ENCODE measurements at places on chromosomes 7 and 10.

GRCh38 chr10:8817299-8817698 is 762.8 kb downstream of the GATA3 start:
- DNase-seq, result no peak

- DNase-seq, result no peak
Measured at GRCh38 chr7:86949052-86949778, 110.2 kb downstream of the ELAPOR2 start.

DNA sequence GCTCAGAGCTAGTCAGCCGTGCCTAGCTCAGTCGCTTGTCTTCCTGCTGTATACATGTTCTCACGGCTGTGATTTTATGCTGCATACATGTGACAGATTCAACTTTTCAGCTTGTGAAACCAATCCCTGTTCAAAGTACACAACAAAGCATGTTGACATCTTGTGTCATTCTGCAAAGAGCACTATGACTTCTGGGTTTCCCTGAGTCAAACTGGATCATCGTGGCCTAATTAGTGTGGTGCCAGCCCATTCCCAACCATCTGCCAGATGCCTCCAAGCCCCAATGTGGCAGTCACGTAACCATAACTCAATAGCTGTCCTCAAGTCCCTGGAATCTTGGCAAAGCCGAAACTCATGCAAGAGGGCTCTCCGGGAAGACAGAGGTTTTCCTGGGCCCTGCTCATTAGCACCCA is 144.8 kb downstream of the MYOF start:
- DNase-seq, result no peak

- peak; percentile 80 for DNase-seq
Measured at GRCh38 chr7:5284304-5285281, 1.9 kb downstream of the SLC29A4 start.

DNA sequence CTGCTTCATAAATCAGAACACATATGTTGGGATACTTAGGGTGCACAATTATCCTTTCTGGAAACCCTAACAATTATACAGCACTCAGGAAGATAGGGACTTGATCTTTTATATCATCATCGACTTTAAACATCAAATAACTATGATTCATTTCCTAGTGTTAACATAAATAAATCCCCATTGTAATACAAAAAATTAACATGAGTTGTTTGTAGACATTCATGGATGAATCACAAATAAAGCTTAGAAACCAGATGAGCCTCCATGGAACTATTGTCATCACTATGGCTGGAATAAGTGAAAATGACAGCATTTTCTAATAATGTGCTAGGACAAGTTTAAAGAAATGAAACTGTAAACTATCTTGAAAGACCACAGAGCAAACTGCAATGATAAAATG is 821.7 kb downstream of the GATA3 start:
- DNase-seq, result no peak

DNA sequence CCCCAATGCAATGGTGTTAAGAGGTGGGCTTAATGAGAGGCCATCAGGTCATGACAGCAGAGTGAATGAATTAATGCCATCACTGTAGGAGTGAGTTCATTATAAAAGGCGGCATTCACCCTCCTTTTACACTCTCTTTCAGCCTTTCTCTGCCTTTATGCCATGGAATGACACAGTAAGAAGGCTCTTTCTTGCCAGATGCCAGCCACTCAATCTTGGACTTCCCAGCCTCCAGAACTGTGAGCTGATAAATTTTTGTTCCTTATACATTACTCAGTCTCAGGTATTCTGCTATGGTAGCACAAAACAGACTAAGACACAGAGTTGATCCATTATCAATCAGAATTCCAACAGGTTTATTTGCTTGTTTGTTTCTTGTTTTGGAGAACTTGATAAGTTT is 3.2 kb downstream of the TCAF1 start:
- no peak for DNase-seq

DNA sequence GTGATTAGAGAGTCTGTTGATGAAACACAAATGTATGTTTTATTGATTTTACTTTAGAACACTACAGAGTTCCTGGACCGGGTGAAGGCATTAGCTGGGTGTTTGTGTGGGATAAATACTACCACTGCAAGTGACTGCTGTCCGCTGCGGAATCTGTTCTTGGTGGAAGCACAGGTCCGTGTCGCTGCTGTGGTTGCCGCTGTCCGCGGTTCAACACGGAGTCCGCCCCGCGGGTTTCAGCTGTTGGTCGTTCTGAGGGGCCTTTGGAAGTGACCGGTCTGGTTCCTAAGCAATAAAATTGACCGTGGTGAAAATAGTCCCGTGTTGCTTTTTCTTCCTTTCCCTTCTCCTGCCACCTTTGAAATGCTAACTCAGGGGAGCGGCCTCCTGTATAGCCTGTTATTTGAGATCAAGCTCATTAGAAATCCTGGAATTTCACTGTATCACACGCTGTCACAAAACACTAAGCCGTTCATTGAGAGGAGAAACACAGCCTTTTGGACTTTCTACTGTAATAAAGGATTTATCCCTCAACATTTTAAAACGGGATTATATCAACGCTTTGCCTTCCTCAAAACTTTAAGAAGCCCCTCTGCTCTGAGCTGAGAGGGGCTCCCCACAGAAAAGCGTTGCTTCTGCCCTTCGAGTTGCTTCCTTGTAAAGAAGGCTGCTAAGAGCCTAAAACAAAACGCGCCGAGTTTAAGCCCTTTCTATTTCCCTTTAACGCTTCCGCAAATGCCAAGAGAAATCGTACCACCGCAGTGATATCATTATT is 2.6 kb downstream of the NKX6-2 start:
- DNase-seq, result peak; percentile 62

DNA sequence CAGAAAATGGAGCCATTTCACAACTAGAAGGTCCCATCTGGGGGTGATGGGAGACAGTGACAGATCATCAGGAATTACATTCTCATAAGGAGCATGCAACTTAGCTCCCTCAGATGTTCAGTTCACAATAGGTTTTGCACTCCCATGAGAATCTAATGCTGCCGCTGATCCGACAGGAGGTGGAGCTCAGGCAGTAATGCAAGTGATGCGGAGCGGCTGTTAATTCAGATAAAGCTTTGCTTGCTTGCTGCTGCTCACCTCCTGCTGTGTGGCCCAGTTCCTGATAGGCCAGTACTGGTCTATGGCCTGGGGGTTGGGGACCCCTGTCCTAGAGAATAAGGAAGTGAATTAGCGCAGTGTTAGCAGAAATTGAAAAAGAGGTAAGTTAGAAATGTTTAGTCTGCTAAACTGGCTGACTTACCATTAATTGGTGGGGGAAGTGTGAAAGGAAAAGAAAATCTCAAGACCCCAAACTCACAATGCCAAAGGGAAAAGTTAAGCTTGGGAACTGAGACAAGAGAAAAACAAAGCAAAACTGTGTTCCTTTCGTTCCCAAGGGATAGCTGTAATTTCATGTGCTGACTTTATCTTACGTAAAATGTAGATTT is 76.4 kb downstream of the LYZL2 start:
- DNase-seq, result no peak

GRCh38 chr10:11093771-11094736 is 76.4 kb downstream of the CELF2 start:
- DNase-seq, result no peak

DNA sequence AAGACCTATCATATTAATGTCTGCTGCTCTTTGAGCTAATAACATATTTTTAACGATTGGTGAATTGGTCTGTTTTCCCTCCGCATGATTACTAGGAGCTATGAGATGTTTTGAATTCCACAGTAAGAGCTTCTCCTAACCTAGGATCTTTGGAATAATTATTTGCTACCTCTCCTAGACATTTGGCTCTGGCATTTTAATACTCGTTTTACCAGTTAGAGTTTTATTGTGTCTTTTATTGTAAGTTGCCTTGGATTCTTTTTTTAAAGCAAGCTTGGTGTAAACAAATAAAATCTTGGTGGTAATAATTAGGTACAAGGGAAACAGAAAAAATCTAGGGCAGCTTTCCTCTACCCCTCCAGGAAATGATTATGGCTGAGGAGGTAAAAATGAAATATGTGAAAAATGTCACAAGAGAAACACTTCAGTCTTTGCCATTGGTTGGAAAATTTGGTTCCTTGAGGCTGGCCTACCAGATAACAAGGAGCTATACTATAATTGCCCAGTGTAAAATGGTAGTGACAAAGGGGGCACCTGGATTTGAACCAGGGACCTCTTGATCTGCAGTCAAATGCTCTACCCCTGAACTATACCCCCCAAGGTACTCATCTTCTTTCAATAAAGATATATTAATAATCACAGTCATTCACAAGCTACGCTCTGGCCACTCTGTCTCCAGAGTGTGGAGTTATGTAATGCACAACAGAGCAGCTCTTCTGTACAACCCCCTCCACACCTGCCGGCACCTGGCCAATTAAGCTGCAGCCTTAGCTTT is 85.4 kb downstream of the ZNF777 start:
- no peak for DNase-seq

DNA sequence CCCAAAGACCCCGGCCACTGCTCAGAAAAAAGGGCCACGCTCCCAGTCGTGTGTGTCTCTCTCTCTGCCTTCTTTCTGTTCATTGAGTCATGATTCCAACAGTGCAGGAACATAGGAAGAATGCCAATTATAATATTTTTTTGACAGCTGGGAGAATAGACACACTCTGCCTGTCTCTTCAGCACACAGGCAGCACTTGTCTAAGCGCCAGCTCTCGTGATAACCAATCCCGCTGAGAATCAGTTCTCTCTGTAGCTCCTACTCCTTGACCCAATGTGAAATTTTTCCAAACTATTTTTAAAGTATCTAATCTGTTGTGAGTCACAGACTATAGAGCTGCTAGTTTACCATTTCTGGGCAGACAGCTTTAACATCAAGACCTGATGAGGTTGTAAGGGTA is 145.7 kb upstream of the RHEB start:
- DNase-seq, result no peak

GRCh38 chr7:124443762-124444161 is 321.8 kb downstream of the GPR37 start:
- DNase-seq, result no peak

DNA sequence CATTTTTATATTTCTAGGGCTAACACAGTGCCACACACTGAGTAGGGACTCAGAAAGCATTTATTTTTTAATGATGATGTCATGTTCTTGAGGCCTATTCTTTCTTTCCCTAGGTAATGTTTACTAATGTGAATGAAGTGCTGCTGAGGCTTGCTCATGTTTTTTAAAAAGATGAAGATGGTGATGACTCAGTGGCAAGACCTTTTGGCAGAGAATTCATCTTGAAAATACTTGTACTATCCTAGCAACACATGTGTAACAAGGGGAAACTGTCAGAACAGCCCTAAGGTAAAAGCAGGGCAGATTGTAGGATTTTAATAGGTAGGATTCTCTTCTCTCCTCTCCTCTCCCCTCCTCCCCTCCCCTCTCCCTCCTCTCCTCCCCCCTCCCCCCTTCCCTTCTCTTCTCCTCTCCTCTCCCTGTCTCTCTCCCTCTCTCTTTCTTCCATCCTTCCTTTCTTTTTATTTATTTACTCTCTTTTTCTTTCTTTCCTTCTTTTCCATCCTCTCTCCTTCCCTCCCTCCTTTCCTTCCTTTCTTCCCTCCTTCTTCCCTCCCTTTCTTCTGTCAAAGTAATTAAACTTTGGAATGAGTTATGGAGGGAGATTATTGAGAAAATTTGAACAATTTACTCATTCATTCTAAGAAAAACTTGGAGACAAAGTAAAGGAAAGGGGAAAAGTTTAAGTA is 75.3 kb downstream of the ZNF92 start:
- no peak for DNase-seq

DNA sequence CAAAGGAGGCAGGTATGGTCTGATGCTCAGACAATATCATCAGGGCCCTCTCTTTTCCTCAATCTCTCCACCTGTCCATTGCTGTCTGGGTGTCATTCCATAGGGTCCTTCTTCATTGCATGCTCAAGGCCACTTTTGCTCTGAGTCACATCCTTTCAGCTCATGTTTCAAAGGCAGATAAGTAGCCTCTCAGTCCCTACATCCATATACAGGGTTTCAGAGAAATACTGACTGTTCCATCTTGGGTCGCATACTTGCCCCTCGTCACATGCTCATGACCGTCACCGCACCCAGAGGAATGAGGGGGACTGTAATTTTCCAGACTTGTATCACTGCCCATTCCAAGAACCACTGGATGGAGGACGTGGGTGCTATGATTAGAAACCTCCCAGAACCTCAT is 93.4 kb downstream of the FAM107B start:
- no peak for DNase-seq

DNA sequence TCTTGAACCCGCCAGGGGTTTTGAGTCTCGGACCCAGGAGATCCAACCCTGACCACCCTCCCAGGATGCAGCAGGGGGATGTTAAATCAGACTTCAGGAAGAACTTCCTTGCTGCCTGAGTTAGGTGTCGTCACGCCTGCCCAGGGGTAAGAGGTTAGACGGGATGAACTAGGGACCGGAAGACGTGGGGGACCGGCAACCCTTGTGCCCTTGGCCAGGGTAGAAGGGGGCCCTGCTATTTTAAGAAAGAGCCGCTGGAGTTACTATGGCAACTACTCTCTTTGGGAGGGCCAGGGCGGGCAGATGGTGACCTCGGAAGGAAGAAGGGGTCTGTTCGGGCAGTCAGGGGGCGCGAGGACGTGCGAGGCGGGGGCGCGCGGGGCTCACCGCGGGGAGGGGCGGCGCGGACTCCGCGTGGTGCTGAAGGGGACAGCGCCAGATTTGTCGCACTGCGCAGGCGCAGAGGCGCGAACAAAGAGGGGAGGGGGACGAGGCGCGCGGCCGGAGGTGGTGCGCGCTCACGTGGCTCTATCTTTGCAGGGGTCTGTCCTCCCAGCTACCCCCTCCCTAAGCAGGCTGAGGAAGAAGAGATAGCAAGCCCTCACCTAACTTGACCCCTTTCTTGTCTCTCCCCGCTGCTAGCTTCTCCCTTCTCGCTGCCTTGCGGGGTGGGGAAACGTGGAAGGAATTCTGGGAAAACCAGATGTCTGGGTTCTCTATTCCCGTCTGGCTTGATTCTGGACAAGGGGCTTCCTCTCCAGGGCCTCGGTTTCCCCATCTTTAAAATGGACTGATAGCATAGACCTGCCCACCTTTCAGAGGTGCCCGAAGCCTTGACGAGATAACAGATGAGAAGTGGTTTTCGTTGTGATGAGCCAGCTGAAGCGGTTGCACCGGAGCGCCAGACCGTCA is 940 bp upstream of the PSD start:
- peak; percentile 80 for DNase-seq

- DNase-seq, result no peak
Measured at GRCh38 chr10:12721334-12721733, 280.2 kb downstream of the CCDC3 start.

DNA sequence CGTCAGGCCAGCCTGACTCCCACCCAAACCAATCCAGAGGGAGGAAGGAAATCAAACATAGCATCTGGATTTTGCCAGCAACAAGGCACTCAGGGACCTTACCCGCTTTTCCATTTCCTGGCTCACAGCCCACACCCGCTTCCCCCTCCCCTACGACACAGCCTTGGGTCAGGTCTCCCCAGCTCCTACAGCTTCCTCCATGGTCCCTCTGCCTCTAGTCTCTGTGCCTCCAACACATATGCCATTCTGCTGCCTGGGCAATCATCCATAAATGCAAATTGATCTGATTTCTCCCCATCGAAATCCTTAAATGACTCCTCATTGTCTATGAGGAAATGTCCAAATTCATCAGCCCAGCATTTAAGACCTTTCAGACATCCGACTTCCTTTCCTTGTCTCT is 53.2 kb upstream of the CUX1 start:
- no peak for DNase-seq

DNA sequence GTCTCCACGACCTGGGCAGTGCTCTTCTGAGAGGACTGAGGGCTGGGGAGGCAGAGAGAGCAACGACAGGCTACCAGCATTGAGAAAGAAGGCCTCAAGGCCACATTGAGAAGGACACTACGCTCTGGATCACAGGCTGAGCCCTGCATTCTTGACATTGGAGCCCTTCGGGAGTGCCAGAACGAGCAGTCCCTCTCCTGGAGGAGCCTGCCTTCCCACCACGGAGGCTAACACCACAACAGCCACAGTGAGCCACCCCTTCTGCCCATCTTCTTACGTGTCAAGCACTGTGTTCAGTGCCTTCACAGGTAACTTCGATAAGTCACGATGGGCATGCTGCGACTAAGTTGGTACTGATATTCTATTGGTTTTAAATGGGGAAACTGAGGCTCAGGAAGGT is 267.8 kb downstream of the RPS24 start:
- DNase-seq, result no peak

Measured in right kidney (tissue), 9 donors.